ENCODE measurements at places on chromosomes 7 and 10.

- no peak for DNase-seq
Measured at GRCh38 chr7:101589052-101589451, 40.0 kb downstream of the MYL10 start.

GRCh38 chr7:10632712-10633111 is 341.0 kb upstream of the PHF14 start:
- no peak for DNase-seq

- DNase-seq: no peak
Measured at GRCh38 chr10:72082856-72083789, 5.2 kb downstream of the SPOCK2 start.

DNA sequence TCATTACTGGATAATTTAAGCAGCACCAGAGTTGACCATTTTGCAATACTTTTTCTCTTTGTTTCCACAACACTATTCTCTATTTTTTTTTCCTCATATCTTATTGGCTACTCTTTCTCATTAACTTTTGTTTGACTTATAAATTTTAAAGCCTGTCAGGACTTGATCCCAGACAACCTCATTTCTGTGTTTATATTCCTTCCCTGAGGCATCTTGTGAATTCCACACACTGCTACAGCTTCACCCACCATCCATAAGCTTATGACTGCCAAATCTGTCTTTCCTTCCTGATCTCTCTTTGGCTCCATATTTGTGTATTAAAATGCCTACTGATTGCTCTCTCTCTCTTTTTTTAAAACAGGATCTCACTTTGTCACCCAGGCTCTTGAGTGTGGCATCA is 124.6 kb upstream of the MBL2 start:
- no peak for DNase-seq

GRCh38 chr7:64888901-64889685 is 14.0 kb upstream of the ZNF273 start:
- no peak for DNase-seq

DNA sequence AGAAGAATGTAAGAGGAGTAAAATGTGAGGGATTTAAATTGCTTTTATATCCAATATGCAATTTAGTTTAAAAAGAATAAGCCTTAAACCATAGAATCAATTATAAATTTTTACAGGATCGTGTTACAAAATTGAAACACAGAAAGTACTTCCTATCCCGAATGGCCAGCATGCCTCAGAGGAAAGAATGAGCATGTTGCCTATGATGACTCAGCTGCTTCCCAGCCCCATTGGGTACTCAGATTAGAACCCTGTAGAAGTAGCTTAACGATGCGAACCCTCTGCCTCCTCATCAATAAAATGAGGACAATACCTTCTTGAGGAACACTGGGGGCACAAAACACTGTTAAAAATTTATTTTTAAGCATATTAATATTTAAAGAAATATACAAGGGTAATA is 113.4 kb upstream of the CDK1 start:
- no peak for DNase-seq

- no peak for DNase-seq
Measured at GRCh38 chr10:50503661-50504320, 120.0 kb downstream of the SGMS1 start.

DNA sequence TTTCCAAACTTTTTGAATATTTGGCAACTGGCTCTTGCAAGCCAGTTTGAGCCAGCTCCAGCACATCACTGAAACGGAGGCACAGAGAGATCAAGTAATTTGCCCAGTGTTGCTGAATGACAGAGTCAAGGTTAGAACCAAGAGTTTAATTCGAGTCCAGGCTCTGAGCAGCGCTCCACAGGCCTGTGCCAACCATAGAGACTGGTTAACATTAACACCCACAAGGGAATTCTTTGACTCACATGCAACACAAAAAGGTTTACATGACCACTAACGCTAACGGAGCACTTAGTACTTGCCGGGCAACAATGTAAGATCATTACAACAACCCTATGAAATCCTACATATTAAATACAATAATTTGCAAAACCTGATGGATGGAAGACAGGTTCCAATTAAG is 1.5 kb downstream of the RGS10 start:
- DNase-seq: no peak

DNA sequence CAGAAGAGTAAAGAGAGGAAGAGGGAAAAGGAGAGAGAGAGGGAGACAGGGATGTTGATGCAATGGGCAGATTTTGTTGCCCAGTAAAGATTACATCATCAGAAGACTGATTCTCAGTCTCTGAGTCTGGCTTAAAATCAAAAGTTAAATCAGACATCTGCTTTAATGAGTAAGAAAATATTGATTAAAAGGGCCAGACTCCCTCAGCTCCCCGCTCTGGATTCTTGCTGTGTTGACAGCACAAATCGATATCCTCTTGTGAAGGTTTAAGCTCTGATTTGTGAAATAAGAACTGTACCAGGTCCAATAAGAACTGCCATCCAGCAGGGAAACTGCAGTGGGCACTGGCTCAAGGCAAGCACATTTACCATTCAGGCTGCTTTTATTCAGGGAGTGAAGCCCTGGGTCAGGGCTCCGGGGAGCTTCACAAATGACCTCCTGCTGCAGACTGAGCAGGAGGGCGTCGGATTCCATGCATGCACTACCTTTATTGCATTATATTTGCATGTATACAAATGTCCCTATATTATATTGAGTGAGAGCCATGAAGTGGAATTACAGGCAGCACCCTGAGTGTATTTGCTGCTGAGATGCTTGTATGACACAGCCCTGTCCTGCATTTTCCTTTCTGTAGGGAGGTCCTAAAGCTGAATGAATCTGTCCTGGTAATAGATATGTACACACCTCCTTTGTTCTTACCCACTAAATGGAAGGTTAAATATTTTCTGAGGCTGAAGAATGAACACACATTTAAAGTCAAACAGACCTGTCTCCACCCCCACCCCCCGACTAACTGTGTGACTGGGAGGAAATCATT is 401.5 kb downstream of the REEP3 start:
- DNase-seq: no peak

- DNase-seq: no peak
Measured at GRCh38 chr10:74841265-74841973, 15.0 kb downstream of the KAT6B start.

GRCh38 chr10:114285961-114286441 is 46.9 kb downstream of the VWA2 start:
- DNase-seq: no peak

- DNase-seq: no peak
Measured at GRCh38 chr7:610141-610530, 90.5 kb upstream of the PDGFA start.

GRCh38 chr10:49745756-49746155 is 16.4 kb downstream of the OGDHL start:
- no peak for DNase-seq

- no peak for DNase-seq
Measured at GRCh38 chr7:149562602-149563001, 65.0 kb upstream of the ZNF746 start.

DNA sequence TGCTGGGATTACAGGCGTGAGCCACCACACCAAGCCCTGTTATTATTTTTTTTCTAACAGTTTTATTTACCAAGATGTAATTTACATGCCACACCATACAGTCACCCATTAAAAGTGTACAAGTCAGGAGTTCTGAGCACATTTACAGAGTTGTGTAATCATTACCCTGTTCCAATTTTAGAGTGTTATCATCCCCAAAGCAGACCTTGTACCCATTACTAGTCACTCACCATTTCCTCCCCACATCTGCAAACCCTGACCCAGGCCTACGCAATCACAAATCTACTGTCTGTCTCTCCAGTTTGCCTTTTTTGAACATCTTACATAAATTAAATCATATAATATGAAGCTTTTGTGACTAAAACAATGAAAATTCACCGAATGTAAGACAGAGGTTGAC is 402.9 kb upstream of the FOXK1 start:
- no peak for DNase-seq

DNA sequence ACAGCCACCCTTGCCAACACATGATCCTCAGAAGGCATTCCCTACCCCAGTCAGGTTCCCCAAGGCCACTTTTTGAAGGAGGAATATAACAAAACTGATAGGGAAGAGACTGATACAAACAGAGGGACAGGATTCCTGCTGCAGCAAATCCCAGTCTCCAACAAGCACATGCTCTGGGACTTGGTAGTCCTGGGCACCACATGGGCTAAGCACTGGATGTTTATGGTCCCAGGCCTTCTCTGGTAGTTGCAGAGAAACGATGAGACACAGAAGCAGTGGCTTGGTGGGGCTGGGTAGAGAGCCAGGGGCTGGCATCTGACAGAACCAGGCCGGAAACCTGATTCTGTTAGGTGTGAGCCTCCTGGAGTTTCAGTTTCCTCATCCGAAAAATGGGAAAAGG is 3.2 kb downstream of the VSTM4 start:
- no peak for DNase-seq

GRCh38 chr10:108327706-108328105 is 1163.2 kb upstream of the SORCS1 start:
- DNase-seq: no peak

DNA sequence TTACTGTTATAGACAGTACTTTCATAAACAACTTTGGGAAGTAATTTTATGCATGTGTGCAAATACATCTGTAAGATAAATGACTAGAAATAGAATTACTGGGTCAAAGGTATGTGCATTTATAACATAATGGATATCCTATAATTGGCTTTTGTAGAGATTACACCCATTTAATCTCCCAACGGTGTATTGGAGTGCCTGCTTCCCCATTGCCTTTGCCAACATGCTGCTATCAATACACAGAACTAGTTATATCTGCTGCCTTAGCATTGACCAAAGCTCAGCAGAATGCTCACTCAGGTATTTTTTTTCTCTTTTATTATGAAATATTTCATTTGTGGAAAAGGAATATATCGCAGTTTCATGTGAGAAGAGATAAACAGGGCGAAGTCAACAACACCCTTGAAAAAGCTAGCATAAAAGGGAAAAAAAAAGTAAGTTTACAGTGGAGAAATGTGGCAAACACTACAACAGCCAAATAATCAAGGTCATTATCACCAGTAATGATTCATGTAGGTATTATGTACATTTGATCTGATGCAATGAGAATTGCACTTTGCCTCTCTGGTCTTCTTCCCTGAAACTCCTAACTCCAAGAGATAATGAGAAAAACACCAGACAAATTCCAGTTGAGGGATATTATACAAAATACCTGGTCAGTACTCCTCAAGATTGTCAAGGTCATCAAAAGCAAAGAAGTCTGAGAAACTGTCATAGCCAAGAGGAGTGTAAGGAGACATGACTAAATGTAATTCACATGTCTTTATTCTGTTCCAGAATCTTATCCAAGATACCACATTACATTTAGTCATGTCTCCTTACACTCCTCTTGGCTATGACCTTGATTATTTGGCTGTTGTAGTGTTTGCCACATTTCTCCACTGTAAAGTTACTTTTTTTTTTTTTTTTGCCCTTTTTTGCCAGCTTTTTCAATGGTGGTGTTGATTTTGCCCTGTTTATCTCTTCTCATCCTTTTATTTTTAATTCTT is 36.8 kb downstream of the MARCHF5 start:
- no peak for DNase-seq

- no peak for DNase-seq
Measured at GRCh38 chr10:125797994-125798662, 22.5 kb upstream of the MMP21 start.

- no peak for DNase-seq
Measured at GRCh38 chr7:149009527-149009926, 18.8 kb downstream of the PDIA4 start.

DNA sequence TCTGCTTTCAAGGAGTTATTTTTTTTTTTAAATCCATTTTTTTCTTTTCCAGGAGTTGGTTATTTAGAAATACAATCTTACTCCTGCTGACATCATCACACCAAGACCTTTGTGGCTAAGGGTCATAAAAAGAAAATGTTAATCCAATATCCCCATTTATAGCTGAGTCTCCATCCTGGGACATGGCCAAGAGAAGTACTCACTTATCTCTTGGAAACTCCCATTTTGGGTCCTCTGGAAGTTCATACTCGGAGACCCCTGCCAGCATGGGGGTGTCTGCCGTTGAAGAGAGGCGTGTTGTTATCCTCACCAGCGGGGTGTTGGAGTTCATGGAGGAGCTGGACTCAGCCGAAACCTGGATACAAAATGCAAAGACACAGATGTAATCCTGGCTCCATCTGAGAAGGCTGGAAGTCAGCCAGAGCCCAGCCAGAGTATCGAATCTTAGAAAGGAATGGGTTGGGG is 94.6 kb downstream of the FGFR2 start:
- no peak for DNase-seq

GRCh38 chr10:61385231-61386001 is 67.8 kb downstream of the TMEM26 start:
- no peak for DNase-seq

- DNase-seq: no peak
Measured at GRCh38 chr7:95320651-95321050, 3.7 kb downstream of the PON1 start.

GRCh38 chr10:19922236-19922963 is 106.2 kb downstream of the PLXDC2 start:
- DNase-seq: no peak

DNA sequence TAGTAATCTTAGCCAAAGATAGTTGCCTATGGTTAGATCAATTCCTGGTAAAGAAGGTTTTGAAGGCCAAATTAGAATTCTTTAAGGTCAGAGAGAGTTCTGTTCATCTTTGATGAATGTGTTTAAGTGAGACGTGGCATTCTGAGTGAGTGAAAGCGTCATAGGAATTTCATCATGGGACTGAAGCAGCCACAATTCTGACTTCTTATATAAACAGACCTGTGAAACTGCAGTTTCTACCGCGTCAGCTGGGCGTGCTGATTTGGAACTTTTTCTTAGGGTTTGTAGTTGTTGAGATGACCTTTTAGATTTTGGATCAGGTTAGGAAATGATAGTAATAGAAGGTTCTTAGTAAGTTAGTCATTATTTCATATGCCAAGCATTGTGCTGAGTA is 103.8 kb downstream of the CNNM2 start:
- DNase-seq: no peak

DNA sequence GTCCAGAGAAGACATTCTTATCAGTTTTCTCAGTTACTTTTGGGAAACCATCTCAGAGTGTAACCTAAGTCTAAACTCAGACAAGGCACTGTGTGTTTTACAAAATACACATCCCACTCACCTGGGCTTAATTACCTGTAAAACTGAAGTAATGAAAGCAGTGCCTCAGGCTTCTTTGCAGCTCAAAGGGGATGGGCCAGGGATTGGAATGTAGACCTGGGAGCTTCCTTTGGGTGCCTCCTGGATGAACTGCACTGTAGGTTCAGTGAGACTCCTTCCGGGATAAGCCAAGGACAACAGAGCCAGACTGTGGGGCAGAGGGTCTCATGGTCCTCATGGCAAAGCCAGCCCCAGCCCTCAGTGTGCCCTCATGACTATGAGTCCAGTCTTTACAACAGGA is 672.4 kb upstream of the GALNT17 start:
- no peak for DNase-seq

- no peak for DNase-seq
Measured at GRCh38 chr10:6778992-6779701, 199.1 kb upstream of the PRKCQ start.

- DNase-seq: no peak
Measured at GRCh38 chr10:121667948-121668313, 69.7 kb upstream of the FGFR2 start.

DNA sequence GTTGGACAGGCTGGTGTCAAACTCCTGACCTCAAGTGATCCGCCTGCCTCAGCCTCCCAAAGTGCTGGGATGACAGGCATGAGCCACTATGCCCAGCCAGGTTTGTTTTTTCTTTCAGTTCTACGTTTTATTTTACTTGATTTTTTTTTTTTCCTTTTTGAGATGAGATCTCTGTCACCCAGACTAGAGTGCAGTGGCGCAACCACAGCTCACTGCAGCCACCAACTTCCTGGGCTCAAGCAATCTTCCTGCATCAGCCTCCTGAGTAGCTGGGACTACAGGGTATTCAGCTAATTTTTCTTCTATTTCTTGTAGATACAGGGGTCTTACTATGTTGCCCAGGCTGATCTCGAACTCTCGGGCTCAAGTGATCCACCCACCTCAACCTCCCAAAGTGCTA is 24.3 kb downstream of the GDI2 start:
- DNase-seq: no peak

- DNase-seq: no peak
Measured at GRCh38 chr10:21087476-21087875, 190.4 kb upstream of the NEBL start.
